Mesenchymal stem cell (in vitro differentiated cells and primary cell): ENCODE measurements at places on chromosomes 3 and 15.

- DNase-seq: no peak
Observed at GRCh38 chr3:90032980-90033641, 925.7 kb downstream of the EPHA3 start.

DNA sequence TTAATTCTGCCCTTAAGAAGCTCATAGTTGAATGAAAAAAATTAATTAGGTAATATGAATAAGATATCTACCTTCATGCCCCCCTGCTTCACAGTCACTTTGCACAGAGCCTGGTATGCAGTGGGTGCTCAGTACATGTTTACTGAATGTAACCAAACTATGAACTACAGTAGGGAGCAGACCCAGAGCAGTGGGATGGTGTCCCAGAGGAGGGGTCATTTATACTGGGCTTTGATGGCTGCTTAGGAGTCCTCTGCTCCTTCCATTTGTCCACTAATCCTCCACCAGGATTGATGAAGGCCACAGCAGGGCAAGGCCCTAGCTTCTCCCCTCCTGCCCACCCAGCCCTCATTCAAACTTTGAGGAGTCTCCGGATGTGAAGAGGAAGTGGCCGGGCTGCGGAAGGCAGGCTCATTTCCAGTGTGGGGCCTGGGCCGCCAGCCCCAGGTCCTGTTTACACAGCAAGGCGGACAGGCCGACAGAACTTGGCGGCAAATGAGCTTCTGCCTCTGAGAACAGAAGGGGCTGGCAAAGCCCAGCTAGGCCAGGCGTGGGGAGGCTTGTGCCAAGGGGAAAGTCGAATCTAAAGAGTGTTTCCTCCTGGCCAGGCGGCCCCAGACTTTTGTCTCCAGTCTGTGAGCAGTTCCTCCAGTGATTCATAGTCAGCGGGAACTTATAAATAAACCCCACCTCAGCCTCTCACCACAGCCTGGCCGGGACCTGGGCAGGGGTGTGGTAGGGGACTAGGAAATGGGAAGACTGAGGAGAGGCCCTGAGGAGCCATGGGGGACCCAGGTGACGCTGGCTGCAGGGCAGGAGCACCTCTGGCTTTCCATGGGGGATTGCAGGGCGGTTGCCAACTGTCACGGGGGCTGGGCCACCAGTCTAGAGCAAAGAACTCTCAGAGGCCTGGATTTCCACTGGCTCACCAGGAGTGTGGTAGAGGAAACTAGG is 51.6 kb upstream of the LCTL start:
- peak; percentile 88 for DNase-seq

GRCh38 chr15:77138167-77138522 is 67.2 kb upstream of the TSPAN3 start:
- DNase-seq: no peak

DNA sequence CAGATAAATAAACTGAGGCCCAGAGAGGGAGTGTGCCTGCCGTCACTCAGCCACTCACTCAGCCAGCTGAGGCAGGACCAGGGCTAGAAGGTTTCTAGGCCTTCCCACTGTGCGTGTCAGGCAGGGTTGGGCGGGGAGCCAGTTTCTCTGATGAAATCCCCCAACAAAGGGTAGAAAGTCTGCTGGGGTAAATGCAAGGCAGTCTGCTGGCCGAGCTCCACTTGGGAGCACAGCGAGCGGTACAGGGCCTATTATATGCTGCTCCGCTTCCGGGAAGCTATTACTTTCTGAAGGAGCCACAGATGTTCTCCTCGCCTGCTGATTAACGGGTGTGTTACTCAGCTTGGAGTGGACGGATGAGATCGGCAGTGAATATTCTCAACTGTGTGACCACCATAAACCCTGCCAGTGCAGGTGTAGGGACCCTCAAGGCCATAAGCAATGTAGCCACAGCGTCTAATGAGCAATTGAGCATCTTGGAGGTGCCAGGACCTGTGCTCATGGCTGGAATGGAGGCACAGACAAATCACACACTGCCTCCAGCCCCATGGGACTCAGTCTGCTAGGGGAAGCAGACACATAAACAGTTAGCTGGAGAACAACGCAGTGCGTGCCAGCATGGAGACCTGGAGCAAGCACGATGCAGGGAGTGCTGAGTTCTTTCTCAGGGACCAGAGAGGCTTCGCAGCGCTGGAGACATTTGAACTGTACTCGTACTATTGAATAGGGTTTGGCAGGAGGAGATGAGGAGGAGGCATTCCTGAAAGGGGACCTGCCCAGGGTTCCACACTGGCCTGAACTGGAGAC is 42.1 kb downstream of the CORO2B start:
- DNase-seq: peak; percentile 94

GRCh38 chr15:99546441-99547100 is 19.2 kb upstream of the MEF2A start:
- DNase-seq: no peak

GRCh38 chr15:90231028-90232017 is 2.4 kb downstream of the CIB1 start:
- DNase-seq: no peak

DNA sequence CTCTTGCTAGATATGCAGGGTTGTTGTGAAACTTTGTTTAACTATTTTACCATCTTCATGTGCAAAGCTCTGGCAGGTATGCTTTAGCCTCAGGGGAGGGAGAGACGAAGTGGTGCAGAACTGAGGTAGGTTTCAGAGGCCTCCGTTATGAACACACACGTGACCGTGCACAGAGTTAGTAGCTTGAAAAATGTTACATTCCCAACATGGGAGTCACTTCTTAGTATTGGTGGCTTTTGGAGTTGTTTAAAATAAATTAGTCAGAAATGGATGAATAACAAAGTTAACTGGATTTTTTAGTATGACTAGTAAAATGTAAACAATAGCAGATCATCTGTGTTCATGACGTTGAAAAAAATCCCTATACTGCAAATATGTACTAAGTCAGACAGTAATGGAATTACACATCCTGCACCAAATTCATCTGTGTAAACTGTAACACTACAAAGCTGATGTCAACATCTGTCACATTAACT is 279.6 kb downstream of the KLF13 start:
- DNase-seq: peak; percentile 29

GRCh38 chr15:44584162-44584749 is 47.3 kb downstream of the EIF3J start:
- peak; percentile 23 for DNase-seq

- DNase-seq: no peak
Observed at GRCh38 chr3:82054849-82055248, 293.4 kb upstream of the GBE1 start.
